GM13977 (cell line): ENCODE measurements at places on chromosomes 13 and 19.

DNA sequence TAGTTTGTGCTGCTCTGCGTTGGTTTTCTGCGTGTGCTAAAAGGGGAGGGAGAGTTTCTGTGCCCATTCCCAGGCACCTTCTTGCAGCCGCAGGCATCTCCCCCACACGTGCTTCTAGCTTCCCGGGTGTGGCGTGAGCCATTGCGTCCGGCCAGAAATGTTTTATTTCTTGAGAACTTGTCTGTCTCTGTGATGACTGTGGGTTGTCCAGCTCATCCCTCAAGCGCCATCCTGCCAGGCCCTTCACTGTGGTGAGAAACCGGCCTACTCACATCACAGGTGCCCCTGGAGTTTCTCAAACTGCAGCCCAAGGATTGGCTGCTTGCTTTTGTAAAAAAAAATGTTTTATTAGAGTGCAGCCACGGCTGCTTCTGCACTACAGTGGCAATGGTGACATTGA, 24.2 kb downstream of the EPN1 start:
- no peak for DNase-seq

GRCh38 chr19:42367929-42368328, 22.2 kb downstream of the CNFN start:
- DNase-seq = no peak

DNA sequence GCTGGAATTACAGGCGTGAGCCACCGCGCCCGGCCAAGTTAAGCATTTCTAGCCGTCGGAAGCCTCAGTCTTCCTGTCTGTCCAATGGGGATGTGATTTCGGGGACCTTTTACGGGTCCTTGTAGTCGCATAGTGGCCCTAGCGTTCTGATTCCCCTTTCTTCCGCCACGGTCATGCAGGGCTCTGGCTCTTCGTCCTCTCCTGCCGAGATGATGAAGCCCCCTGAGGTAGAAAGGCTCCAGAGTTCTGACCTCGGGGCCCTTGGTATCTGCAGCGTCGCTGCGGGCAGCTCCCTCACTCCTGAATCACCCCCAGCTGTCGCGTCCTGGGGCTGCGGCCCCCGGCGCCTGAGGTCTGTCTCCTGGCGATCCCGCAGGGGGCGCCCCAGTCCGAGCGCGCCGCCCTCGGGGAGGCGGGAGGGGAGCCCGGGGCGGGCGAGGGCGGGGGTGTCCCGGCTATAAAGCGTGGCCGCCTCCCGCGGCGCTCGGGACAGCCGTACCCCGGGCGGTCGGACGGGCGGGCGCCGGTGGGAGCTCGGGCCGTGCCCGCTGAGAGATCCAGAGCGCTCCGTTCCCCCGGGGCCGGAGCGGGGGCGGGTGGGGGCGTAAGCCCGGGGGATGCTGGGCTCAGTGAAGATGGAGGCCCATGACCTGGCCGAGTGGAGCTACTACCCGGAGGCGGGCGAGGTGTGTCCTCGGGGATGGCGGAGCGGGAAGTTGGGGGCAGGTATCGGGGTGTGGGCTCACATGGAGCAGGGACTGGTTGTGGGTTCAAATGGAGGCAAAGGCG, at the start of gene FOXA3:
Gene FOXA3, plus strand, starts transcription at position 487 of the 789 bp plus-strand sequence. Its CDS starts 131 bp downstream, at position 618.
- DNase-seq = peak; percentile 93

DNA sequence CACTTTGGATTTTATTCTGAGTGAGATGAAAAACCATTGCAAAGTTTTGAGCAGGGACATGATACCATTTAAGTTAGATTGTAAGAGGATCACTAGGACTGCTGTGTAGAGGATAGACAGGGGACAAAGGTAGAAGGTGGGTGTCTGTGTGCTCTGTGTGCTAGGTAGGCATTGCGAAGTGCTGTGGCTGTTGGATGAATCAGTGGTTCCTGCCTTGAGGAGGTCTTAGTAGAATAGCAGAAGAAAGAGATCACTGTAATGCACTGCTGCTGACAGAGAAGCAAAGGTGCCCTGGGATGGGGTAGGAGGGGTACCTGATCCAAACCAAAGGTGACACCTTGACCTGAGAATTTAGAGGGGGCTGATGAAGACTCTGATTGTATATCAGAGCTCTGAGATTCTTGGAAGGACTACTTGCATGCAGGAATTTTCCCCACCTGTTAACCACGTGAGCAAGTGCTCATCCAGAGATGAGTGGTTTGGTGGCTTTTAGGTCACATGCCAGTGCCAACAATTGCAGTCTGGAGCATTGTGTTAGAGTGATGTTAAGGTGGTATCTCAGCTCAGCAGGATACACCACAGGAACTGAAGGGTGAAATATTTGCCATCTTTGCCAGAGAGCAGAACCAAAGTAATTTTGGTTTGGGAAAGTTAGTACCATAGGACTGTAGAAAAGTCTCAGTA, 10.8 kb downstream of the WASF3 start:
- DNase-seq = no peak

DNA sequence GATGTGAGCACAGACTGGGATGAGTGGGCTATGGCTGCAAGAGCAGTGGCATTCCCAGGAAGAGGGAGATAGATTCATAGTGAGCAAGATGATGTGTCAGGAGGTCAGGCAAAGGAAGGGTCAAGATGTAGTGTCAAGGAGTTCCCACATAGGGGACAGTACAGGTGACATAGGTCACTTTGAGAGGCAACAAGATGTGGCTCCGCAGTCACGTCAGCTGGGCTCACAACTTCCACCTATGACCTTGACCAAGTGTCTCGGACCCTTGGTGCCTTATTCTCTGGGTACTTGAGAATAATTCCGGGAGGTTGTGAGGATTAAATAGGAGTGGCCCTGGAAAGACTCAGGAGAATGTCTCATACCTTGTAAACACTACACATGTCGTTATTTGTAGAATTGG, 10.5 kb downstream of the ZNF317 start:
- no peak for DNase-seq

GRCh38 chr19:4326837-4327251, 11.8 kb downstream of the STAP2 start:
- no peak for DNase-seq

DNA sequence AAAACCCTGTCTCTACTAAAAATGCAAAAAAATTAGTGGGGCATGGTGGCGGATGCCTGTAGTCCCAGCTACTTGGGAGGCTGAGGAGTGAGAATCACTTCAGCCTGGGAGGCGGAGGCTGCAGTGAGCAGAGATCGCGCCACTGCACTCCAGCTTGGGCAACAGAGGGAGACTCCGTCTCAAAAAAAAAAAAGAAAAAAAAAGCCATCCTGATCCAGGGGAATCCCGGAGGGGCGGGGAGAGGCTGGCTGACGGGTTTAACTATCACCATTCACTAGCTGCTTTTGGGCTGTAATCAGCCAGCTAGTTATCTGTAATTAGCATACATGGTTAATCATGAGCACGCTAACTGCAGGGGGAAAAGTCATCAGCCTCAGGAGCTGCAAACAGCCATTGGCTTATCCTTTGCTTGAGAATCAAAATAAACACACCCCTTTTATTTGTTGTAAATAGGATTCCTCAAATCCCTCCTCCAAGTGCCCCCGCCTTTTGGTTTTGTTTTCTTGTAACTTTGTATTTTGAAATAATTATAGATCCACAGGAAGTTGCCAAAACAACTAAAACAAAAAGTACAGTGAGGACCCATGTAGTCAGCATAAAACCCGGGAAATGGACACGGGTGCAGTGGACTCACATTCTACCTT, 9.6 kb downstream of the FSD1 start:
- DNase-seq = no peak

DNA sequence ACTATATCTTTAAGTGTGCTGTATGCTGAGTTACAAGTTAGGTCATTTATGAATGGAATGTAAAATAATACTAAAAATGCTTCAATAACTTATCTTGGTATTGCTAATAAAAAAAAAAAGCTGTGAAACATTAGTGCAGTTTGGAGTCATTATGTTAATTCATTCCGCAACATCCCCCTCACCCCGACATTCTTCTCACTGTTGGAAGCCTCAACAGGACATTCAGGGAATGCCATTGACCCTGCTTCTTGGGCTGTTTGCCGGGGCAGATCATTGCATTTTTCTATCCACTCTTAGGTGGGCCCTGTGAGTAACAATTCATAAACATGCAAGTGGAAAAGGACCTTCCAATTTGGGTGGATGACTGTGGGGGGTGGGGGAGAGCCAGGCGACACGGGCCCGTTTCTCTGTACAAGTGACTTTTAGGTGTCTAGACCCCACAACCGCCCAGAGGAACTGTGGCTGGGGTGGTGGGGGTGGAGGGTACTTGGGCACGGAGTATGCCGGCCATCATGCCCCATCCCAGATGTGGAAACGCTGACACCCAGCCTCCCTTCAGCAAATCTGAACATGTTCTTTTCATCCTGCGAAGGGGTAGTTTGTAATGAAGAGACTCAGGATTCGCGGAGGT, 185.9 kb downstream of the ZNF536 start:
- no peak for DNase-seq

- peak; percentile 72 for DNase-seq
Measured at GRCh38 chr13:99542788-99543406, 41.6 kb downstream of the TM9SF2 start.

- DNase-seq = no peak
Measured at GRCh38 chr13:58165617-58166016, 534.1 kb downstream of the PCDH17 start.

GRCh38 chr19:30666301-30666803, 294.2 kb downstream of the ZNF536 start:
- DNase-seq = peak; percentile 60

DNA sequence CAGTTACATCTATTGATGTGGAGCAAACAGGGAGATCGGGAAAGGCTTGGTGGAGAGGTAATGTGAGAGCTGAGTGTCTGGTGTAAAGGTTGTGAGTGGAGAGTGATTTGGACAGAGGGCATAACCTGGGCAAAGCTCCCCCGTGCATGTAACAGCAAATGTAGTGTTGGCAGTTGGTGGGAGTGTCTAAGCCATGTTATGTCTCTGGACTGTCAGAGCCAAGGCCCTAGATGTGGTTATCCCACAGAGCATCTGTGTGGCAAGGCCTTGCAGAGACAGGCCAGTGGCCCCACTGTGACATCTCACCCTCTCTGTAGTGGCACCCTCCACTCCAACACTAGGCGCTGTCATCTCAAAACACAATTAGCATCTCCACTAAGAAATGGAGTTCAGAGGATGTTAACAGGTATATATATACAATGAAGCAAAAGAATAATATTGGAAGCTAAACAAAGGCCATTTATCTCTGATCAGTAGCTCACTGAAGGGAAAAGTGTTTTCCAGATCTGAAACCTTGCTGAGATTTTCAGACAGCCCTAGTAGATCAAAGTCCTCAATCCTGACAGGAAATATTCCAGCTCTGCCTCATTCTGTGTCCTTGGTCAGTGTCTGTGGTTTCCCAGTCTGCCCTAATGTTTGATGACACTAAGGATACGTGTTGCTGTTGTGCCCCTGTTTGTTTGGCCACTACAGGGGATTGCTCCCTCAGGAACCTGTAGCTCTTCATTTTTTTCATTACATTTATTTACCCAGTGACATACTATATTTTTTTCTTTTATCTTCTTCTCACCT, 20.2 kb downstream of the POLR1D start:
- DNase-seq = no peak

DNA sequence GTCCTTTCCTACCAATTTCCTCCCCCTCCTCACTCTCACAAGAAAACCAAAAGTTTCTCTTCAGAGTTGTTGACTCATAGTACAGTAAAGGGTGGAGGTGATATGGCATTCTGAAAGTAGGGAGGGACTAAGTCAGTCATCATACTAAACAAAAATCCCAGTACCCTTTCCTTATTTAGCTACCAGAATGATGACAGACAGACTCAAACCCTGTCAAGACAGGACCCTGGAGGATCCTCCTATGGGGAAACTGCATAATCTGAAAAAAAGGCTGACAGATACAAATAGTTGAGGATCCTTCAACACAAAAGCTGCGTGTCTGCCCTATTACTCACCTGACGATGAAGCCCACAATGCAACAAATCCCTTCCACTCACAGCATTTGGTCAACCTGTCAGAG, 55.5 kb downstream of the CYSLTR2 start:
- no peak for DNase-seq

- DNase-seq = no peak
Measured at GRCh38 chr19:11373885-11374432, 507 bp upstream of the SWSAP1 start.

GRCh38 chr13:79245937-79246577, 160.0 kb downstream of the RBM26 start:
- no peak for DNase-seq

DNA sequence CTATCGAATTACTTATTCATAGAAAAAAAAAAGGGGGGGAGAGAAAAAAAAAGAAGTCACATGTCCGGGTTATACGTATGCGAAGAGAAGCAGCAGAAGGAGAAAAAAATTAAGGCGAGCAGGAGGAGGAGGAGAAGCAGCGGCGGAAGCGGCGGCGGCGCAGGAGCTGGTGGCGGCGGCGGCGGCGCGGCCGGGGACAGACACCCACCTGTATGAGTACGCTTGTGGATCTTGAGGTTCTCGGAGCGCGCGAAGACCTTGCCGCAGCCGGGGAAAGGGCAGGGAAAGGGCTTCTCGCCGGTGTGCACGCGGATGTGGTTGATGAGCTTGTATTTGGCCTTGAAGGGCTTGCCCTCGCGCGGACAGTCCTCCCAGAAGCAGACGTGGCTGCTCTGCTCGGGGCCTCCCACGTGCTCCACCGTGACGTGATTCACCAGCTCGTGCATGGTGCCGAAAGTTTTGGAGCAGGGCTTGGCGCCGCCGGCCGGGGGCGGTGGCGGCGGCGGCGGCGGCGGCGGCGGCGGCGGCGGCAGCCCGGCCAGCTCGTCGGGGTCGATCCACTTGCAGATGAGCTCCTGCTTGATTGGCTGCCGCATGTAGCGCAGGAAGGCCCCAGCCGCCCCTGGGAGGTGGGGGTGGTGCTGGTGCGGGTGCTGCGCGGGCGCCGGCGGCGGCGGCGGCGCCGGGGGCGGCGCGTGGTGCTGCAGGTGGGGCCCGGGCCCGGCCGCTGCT, 1.5 kb downstream of the ZIC5 start:
- DNase-seq = no peak

DNA sequence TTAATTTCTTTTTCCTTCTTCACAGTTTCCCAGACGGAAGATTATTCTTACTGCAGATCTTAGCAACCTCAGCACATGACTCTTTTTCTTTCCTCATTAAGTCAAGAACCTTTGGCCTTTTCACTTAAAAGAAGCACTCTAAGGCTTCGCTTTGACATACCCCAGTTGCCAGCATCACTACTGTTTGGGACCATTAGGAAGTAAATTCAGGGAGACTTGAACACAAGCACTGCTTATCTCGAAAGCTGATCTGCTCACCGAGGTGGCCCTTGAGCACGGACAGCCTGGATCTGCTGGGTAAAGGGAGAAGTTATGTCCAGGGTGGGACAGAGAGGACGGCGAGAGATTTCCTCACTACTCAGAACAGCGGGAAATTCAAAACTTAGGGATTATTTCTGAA, 151.4 kb upstream of the RNF113B start:
- DNase-seq = no peak

DNA sequence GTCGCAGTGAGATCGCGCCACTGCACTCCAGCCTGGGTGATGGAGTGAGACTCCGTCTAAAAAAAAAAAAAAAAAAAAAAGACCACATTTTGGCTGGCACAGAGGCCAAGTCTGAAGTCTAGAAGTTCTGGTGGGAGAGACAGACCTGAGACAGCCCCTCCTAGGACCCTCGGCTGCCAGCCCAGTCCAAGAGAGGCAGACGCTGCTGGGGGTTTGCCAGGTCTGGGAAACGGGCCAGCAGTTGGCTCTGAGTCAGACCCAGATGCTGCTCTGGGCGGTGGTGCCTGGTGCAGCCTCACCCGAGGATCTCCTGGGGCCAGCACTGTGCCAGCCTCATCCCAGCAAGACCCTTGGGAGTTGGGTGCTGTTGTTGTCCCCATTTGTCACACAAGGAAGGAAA, 5.8 kb downstream of the FCHO1 start:
- no peak for DNase-seq
